ENCODE measurements at places on chromosomes 2 and 18.

DNA sequence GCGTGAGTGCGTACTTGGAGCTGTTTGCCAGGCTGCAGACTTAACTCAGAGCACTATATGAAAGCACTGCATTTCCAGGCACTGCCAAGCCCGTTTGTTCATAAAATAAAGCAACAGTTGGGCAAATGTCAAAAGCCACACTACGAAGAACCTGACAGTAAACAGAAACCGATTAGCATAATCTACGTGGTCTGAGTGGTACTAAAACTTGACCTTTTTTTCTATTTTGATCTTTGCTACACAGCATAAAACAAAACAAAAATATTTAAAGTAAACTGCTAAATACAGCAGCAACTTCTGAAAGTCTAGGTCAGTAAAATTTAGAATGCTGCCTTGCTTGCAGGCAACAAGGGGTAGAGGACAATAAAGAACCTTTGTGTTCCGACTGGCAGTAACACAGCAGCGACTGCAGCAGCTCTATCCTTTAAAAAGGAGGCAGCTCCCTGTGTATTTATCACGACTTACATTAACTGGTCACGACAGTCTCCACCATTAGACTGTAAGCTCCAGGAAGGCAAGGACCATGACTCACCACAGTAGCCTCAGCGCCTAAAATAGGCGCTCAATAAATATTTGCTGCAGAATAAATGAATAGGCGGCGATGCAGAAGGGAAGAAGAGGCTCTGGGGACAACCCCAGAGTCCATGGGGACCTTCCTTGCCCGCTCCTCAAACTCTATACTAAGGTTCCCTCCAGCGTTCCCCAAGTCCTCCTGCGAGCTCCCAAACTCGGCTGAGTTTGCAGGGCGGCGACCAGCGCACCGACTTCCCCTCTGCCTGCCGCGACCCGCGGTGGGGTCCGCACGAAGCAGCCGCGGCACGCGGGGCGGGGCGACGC is 902 bp downstream of the SS18 start:
- peak; percentile 31 for DNase-seq

- DNase-seq, result no peak
These were observed 91.5 kb downstream of the LTBP1 start for GRCh38 chr2:33038230-33038629.

DNA sequence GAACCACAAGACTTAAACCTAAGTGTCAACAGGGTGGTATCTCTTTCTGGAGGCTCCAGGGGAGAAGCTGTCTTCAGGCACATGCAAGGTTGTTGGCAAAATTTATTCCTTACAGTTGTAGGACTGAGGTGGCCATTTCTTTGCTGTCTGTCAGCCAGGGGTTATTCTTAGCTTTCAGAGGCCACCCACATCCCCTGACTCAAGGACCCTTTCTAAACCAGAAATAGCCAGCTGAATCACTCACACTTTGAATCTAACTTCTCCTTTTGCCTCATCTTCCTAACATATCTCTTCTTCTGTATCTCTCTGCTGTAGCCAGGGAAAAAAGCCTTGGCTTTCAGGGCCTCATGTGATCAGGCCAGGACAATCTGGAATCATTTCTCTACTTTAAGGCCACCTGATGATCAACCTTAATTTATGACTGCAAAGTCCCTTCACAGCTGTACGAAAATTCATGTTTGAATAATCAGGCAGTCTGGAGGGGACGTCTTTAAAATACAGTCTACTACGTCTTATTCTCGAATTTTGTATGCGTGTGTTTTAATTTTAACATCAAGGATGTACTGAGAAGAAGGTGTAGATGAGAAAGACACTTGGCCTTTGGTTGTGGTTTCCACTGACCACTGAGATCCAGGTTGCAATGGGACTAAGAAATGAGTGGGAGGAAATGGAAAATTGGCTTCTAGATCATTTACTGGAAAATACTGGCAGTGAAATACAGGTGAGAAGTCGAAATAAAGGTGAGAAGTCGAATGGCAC is 90.4 kb downstream of the DOCK10 start:
- DNase-seq, result no peak

DNA sequence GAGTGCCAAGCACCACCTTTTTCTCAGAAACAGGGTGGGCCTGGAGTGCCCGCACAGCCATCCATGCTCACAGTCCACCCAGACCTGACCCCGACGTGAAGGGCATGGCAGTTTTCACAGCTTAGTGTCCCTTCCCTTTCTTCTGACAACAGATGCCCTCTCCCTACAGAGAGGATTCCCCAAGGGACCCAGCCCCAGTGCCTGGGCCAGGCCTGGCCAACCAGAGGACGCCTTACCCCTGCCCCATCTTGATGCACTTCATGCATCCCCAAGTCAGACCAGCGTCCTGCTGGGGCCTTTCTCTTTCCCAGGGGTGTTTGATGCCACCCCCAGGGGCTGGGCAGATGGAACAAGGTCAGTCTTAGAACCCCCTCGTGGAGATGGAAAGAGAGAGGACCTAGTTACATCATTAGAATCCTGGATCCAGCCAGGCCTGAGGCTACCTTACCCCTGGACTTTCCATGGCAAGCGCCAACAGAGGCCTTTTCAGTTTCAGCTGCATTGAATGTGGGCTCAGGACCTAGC is 3.8 kb downstream of the ANKMY1 start:
- no peak for DNase-seq

- DNase-seq, result no peak
These were observed 72.4 kb downstream of the MYCN start for GRCh38 chr2:16012626-16013358.

DNA sequence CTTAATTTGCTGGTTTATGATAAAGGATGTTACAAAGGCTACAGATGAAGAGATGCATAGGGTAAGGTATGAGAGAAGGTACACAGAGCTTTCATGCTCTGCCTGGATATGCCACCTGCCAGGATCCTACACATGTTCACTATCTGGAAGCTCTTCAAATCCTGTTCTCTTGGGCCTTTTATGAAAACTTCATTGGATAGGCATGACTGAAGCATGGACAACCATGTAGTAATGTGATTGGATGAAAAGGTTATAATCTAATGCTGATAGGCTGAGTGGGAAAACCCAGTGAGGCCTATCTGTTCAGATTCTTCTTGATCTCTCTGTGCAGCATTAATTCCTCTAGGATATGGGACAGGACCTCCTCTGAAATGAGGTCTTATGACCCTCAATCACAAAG is 26.8 kb downstream of the HNMT start:
- no peak for DNase-seq

- DNase-seq, result no peak
These were observed 756.6 kb upstream of the CELF4 start for GRCh38 chr18:38322206-38322605.

DNA sequence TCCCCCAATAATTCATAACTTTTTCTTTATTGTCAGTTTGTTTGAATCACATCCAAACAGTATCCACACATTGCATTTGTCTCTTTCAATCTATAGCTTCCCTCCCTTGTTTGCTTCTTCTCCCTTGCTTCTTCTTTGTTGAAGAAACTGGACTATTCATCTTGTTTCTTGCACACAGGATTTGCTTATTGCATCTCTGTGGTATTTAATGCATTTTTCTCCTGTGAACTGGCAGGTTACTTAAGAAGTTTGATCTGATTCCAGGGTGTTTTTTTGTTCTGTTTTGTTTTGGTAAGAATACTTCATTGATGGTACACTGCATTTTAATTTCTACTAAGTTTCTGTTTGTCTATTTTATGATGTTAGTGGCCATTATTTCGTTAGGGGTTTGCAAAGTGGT is 166.8 kb downstream of the CAMKMT start:
- DNase-seq, result peak; percentile 74

GRCh38 chr2:96859099-96859649 is 1.4 kb upstream of the ANKRD39 start:
- no peak for DNase-seq

DNA sequence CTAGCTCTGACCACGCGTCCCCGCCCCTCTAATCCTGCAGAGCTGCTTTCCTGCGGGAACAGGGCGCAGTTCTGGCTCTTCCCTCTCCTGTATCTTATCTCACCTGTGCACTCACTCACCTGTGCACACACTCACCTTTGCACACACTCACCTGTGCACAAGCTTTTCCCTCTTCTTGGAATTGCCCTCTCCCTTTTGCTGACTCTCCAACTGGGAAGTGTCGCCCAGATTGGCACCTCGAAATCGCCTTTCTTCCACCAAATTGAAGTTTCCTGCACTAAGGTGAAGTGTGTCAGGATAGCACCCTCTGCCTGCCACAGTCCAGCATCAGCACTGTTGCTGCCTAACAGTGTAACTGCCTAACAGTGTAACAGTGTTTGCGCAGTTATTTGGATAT is 566 bp upstream of the CMPK2 start:
- DNase-seq, result no peak

- DNase-seq, result peak; percentile 61
These were observed 2.4 kb upstream of the INHBB start for GRCh38 chr2:120343433-120344105.

- DNase-seq, result no peak
These were observed 110.0 kb downstream of the TANC1 start for GRCh38 chr2:159078443-159078842.

GRCh38 chr2:107542314-107542740 is 284.4 kb upstream of the RGPD4 start:
- DNase-seq, result no peak

- DNase-seq, result no peak
These were observed 176.8 kb downstream of the RTP5 start for GRCh38 chr2:242046206-242046826.

DNA sequence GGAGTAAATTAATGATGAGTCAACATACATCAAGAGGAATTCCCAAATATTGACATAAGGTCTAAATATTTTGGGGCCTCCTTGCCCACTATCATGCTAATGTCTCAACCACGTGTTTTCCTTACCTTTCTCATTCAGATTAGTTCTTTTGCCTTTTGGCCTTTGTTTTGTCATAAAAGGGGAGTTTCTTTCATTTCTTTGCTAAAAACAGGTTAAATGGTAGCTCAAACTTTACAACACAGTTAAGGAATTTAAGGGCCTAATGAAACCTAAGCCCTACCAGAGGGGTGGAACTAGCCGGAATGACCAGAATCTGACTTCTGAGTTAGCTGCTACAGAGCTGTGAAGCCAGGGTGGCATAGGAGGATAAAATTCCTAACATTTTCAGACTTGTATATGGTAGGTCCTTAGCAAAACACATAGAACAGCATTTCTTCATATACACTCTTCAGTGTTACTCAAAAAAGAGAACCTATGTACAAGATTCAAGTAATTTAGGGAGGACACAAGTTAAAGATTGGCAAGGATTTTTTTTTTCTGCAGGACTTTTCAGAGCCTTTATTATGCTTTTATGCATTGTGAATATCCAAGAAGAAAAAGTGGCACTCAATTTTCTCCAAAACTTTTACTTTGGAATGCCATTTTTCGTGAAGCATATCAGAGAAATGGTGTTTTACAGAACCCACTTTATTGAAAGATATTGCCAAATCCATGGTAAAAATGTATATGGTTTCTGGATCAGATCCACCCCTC is 633.1 kb downstream of the ARHGAP15 start:
- no peak for DNase-seq

DNA sequence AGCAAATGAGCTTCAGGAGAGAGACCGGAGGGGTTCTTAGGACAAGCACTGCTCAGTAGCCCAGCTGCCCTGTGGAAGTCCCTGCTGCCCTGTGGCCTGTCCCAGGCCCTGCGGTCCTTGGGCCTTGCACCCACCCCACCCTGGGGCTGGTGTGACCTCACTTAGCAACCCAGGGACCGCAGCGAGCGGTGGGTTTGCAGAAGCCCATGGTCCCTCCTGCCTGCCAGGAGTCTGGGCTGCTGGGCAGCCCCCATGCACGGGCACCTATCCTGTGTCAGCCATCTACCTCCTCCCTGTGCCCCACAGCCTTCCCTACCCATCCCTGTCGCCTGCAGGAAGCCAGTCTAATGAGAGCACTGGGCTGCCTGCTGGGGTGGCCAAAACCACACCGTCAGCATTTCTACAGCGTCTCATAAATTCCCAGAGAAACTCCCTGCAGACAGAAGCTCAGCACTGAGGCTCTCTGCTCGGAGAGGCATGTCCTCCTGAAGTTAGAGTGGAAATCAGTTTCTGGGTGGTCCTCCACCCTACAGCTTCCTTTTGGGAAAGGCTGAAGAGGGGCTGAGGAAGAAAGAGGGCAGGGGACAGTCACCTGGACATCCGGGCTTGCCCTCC is 231.1 kb upstream of the HS6ST1 start:
- no peak for DNase-seq

DNA sequence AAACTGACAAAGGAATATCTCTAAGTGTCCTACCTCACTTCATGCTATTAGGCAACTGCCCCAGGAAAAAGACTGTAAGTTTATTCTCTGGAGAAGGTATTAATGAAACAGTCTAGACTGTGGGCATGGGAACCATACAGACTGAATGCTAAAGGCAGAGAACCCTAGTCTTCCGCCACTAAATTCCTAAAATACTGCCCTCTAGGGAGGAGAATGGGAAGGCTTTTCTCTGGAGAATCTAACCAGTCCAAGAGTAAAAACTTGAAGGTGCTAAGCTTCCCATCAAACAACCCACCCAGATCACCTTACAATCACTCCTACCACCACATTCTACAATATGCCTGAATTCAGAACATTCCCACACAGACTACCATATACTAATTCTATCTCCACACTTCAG is 3.4 kb downstream of the SRBD1 start:
- peak; percentile 29 for DNase-seq

GRCh38 chr18:27449104-27449503 is 264.0 kb upstream of the CHST9 start:
- DNase-seq, result no peak

DNA sequence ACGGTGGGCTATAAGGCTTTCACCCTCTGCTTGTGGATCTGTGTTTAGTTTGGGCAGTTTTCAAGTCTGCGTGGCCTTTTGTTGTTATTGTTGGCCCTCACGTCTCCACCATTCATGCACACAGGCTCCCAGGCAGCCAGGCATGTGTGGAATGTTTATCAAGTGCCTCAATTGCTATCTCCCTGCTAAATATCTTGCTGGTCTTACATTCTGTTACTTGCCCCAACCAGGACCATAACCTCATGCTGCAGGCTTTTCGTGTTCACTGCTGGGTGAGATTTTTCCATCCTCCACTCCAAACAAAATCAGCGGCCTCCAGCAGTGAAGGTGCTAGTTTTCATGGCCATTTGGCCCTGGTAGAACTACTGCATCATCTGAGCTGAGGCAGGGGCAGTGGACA is 63.0 kb upstream of the DSC1 start:
- DNase-seq, result no peak

DNA sequence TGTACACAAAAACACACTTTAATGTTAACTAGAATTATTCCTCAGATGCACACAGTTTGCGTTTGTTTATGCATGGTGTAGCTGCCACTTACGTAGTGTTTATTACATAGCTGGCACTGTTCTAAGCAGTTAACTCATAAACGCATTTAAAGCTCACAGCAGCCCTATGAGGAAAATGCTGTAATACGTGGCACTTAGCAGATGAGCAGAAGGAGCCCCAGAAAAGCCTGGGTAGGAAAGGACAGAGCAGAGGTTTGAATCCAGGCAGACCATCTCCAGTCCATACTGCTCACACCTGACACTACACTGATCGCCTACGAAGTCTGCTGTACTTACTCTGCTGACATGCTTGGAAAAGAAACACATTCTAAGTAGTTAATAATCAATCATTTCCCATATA is 66.6 kb downstream of the BCL2 start:
- no peak for DNase-seq

GRCh38 chr2:33313039-33313438 is 163.4 kb upstream of the RASGRP3 start:
- no peak for DNase-seq

All from HFFc6 (cell line).